ENCODE measurements at places on chromosomes 16 and 17.

GRCh38 chr16:81095953-81096714, at the start of gene GCSH:
TSS of gene GCSH (minus strand) at chr16:81096395. CDS start at chr16:81096278, 117 bp downstream.
- DNase-seq, result peak; percentile 87

DNA sequence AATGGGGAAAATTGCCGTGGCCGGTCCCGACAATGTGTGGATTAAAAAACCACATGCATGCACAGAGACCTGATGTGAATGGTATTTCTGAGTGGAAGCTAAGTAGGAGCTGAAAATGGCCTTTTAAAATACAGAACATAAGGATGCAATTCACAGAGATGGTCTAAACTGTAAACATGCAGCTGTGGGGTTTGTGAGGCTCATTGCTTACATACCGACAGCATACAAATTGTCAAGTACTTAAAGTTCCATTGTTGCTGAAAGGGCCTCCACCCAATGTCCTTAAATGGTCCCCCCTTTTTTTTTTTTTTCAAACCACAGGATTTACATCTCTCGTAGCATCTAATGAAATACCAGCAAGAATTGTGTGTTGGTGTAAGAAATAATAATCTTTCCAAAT, 523.2 kb downstream of the MAF start:
- no peak for DNase-seq

DNA sequence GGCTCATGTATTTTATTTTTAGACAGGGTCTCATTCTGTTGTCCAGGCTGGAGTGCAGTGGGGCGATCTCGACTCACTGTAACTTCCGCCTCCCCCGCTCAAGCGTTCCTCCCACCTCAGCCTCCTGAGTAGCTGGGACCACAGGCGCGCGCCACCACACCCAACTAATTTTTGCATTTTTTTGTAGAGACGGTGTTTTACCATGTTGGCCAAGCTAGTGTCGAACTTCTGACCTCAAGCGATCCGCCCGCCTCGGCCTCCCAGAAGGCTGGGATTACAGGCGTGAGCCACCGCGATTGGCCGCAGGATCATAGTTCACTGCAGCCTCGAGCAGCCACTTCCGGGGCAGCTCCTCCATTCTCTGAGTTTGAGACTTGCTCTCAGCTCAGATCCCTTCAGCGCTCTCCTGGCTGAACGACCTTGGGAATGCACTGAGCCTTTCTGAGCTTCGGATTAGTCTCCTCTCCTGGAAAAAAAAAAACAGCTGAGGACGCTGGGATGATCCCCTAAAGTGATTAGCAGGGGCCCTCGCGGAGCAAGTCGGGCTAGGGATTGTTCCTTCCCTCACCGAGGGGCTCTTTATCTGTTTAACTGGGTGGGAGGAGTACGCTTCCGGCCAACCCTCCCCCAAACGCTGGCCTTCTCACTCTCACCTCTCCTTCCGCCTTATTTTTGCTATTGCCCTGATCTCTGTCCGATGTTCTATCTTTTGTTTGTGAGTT, 1.1 kb upstream of the PKMYT1 start:
- no peak for DNase-seq

DNA sequence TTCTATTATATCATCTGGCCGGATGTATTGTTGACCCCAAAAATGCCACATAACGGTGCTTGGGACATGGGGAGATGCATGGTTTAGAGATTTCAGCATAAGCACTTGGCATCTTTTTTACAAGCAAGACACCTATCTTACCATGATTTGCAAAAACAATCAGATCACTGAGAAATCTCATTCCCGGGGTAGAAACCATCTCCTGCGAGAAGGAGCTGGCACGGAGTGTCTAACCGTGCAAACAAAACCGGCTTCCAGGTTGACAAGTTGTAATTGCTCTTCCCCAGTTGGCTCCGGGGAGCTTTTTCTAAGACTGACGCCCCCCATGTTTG, 1.0 kb downstream of the SLC16A6 start:
- no peak for DNase-seq

Measured in omental fat pad (tissue), 4 donors.